Activated CD4-positive, alpha-beta T cell treated with anti-CD3 and anti-CD28 coated beads for 1 hour (primary cell): ENCODE measurements at places on chromosomes 2 and 18.
A peak's percentile ranks its signal among the peaks of the same experiment; 100 is the strongest.

- no peak for DNase-seq
These were observed 265.9 kb upstream of the PXDN start for GRCh38 chr2:2010251-2010650.

GRCh38 chr2:74502147-74502719, 2.8 kb upstream of the LBX2 start:
- no peak for DNase-seq

DNA sequence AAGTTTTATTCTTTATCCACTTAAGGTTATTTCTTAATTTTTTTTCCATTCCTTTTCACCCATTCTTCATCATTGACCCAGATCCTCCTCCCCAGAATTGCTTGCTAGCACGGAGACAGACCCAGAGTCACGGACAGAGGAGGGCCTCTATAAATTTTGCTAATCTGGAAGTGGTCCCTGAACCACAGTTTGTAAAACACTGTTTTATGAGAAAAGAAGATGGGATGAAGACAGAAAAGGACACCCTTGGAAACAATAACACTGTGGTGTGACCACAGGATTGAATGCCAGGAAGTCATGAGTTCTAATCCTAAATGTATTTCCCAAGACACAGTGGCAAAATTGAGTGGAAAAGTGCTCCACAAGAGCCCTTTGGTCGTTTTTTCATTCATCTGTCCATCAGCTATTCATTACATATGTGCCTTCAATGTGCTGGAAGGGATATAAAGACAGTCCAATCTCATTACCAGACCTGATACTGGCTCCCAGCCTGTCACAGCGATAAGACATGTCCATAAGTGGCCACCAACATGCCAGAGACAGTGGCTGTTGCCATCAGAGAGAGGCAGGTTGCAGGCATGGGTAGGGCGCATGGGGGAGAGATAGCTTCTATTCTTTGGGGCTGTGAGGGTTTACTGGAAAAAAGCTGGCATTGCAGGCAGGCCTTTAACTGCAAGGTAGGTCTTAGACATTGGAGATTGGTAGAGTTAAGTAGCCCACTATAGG, 175.2 kb upstream of the ALPP start:
- DNase-seq = no peak

DNA sequence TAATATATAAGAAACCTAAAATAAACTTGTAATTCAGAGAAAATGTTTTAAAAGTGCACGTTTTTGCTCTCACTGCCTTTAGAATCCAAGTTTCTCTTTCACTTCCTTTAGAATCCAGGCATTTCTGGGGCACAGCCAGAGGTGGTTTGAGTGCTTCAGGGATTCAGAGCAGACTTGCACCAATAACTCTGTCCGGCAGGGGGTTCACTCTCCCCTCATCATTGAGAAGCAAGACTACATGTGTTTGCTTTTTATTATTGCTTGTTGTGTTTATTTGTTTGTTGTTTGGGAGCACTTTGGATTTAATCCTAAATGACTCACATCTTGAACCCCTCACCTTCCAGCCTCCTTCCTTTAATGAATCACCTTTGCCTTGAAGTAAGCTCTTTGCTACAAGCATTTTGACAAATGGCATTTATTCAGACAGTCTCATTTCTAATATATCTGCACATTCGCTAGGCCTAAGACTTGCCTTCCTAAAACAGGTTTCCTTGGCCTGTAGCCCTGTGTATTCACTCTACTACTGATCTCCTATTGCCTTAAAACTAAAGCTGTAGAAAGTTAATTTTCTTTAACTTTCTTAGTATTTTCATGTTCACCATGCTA, 233.5 kb upstream of the ATP5MC3 start:
- DNase-seq = no peak

DNA sequence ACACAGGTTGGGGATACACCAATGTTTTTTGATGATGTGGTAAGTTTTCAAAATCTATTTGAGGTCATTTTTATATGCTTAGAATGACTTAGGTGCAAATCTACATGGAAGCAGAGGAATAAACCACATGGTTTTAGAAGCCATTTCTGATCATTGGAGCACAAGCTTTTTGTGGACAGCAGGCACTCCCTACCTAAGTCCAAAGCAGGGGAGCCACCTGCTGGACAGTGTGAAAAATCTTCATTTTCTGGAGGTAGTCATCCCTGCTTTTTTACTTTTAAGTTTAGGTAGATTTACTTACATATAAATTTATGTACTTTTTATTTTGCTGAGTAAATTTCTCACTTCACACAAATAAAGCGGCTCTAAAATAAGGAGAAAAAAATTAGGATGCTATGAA, 323.2 kb downstream of the PLCL1 start:
- peak; percentile 15 for DNase-seq

DNA sequence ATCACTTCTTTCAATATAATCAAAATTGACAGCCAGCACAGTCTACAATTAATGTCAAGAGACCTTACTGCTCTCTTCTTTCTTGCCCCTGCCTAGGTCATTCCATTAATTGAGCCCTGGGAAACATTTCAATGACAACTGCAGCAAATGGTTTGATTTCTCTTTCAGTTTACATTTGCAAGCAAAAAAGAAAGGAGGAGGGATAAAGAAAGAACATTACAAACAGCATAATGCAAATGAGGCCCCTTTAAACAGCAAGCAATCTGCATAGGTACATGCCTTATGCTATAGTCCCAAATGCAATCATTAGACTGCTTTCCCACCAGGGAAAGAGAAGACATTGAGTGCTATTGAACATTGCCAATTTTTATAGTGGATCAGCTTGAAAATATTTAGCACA, 655.0 kb upstream of the CDH2 start:
- DNase-seq = no peak

DNA sequence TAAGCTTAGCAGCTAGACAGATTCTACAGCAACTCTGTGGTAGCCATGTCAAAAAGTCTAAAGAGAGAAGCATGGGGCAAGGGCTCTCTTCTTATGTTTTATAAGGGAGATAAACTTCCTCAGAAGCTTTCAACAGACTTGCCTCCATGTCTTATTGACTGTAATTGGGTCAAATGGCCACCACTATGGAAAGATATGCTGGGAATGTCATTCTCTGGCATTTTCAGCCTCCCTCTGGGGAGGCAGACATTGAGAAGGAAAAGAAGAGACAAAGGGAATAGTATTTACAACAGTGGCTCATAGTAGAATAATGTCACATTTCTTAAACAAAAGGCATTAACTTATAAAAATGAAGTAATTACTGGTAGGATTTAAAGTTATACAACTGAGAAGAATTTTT, 1964.5 kb upstream of the PIK3C3 start:
- DNase-seq = no peak

- no peak for DNase-seq
These were observed 109.6 kb downstream of the TAF4B start for GRCh38 chr18:26335571-26336487.

GRCh38 chr18:13216711-13217465, 1.7 kb upstream of the LDLRAD4 start:
- DNase-seq = peak; percentile 36

DNA sequence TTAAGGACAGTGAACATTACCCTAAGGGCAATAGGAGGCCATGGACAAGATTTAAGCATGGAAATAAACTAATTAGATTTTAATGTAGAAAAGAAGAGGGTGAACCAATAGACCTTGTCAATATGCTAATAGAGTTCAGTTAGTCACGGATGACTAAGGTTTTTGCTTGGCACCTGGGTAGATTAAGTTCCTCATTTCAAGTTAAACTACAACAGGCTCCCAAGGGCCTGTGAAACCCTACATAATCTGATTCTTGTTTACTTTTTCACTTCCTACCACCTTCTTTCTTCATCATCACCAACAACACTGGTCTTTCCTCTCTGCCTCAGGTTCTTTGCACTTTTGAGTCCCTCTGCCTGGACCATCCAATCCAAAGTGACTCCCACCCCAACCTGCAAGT, 14.8 kb downstream of the SP110 start:
- DNase-seq = no peak

GRCh38 chr2:240958366-240959213, 39.8 kb upstream of the SNED1 start:
- DNase-seq = peak; percentile 6

- no peak for DNase-seq
These were observed 172.5 kb downstream of the MAIP1 start for GRCh38 chr2:200127848-200128247.

DNA sequence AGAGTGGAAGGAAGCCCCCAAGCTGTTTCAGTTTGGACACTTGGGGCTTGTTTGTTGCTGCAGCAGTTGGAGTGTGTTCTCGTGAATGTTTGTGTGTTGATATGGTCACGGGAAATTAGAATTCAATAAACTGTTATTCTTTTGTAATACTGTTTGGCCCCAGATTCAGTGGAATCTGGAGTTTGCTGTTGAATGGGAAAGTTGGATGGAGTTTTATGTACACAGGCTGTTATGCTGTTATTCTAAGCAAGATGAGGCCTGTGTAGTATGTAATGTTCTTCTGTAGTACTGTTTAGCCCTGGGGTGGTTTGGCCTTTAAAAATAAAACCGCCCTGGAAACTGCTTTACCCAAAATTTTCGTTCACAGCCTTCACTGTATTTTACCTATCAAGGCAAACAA, 810.4 kb upstream of the HS6ST1 start:
- no peak for DNase-seq

- DNase-seq = peak; percentile 32
These were observed 11.6 kb downstream of the TRIB2 start for GRCh38 chr2:12728221-12728777.

DNA sequence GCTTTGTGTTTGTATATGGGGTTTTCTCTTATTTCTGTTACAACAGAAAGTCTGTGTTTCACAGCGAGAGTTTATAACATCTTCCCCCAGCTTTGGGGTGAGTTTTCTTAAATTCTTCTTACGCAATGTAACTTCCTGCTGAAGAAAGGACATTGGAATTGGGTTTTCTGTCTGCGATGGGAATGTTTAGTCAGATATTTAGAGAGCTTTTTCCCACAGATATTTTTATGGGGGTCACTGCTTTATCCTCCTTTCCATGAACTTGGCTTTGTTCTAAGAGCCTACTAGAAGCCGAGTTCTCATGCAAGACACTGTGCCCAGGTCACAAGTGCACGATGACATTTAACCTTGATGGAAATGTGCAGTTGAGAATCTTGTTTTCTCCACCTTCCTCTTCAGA, 22.1 kb downstream of the B3GNT2 start:
- no peak for DNase-seq

- no peak for DNase-seq
These were observed 16.2 kb downstream of the MRO start for GRCh38 chr18:50803592-50803991.

DNA sequence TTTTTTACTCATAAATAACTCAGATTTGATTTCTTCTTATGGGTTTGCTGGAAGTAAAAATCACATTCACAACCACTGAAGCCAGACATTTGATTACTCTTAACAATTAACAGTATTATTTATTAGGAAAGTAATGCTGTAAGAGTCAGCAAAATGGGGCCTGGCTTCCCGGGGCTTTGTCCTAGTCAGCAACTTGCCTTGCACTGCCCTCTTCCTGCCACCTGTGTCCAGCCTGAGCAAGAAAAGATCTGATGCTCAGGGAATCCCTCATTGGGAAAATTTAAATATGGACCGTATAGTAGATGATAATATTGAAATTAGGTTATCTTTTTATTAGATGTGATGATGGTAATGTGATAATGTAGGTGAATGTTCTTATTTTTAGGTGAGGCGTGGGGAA, 30.8 kb upstream of the ACYP2 start:
- DNase-seq = no peak

GRCh38 chr2:10180229-10180628, 57.7 kb downstream of the RRM2 start:
- no peak for DNase-seq

DNA sequence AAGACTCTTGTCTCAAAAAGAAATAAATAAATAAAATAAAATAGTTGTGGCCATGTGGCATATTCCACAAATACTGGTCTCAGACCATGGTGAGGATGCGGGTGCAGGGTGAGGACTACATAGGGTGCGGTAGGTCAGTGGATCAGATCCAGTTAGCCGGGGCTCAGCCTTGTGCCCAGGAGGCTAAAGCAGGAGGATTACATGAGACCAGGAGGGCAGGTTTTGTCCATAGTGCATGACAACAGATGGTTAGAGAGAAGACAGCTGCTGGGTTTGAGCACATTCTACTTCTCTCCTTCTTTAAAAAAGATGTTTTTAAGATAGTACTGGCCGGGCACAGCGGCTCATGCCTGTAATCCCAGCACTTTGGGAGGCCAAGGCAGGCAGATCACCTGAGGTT, 12.8 kb upstream of the PSD4 start:
- no peak for DNase-seq

GRCh38 chr18:46113751-46114150, 9.6 kb downstream of the HAUS1 start:
- DNase-seq = no peak

GRCh38 chr2:29218071-29218470, 102.9 kb downstream of the CLIP4 start:
- DNase-seq = no peak

GRCh38 chr18:48543228-48543627, 4.4 kb downstream of the CTIF start:
- DNase-seq = no peak

GRCh38 chr2:72932805-72933204, 15.5 kb downstream of the EMX1 start:
- no peak for DNase-seq

- DNase-seq = no peak
These were observed 268.4 kb downstream of the ATAD2B start for GRCh38 chr2:23658466-23658942.

GRCh38 chr2:11307764-11308415, 36.5 kb downstream of the ROCK2 start:
- no peak for DNase-seq

GRCh38 chr18:48828194-48828545, 122.6 kb downstream of the SMAD7 start:
- DNase-seq = no peak

DNA sequence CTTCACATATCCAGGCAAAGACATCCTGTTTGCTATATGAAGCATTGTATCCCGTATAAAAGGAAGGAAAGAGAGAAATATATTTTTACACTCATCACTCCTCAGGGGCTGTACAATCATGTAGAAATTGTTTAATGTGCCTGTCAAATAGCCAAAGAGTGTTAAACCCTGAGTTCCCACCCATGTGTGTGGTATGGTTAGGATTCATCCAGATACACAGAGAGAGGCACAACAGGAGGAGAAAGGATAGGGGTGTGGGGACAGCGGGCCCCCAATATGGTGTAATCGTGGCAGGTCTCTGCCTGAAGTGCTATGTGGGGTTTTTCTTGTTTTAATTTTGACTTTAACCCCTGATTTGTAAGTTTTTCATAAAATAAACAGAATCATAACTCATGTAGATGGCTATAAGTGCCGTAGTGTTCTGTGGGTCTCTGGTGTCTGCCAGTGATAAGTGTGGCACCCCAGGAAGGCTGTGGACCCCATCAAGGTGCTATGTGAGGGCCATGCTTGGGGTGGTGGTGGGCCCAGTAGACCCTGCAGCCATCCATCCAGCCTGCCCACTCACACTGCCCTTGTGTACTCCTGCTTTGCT, 10.2 kb upstream of the IL18R1 start:
- no peak for DNase-seq

- no peak for DNase-seq
These were observed 168.3 kb upstream of the POU3F3 start for GRCh38 chr2:104685591-104685990.

DNA sequence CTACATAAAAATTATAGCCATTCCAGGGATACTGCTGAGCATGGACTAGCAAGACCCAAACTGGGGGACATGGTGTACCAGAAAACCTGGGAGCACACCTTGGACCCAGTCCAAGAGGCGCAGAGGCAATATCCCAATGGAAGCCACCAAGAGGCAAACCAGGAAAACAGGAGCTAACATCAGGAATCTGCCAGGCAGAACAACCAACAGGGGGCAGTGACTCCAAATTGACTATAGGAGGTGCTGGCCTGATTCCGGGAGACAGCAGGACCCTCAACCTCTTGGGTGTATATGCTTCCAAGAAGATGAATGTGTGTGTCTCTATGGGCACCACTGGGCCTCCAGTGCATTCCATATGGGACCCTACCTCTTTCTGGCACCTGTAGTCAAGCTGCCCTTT, 172.7 kb upstream of the ARL4C start:
- DNase-seq = no peak
